ENCODE measurements at places on chromosomes 3 and 15.
A peak's percentile ranks its signal among the peaks of the same experiment; 100 is the strongest.

DNA sequence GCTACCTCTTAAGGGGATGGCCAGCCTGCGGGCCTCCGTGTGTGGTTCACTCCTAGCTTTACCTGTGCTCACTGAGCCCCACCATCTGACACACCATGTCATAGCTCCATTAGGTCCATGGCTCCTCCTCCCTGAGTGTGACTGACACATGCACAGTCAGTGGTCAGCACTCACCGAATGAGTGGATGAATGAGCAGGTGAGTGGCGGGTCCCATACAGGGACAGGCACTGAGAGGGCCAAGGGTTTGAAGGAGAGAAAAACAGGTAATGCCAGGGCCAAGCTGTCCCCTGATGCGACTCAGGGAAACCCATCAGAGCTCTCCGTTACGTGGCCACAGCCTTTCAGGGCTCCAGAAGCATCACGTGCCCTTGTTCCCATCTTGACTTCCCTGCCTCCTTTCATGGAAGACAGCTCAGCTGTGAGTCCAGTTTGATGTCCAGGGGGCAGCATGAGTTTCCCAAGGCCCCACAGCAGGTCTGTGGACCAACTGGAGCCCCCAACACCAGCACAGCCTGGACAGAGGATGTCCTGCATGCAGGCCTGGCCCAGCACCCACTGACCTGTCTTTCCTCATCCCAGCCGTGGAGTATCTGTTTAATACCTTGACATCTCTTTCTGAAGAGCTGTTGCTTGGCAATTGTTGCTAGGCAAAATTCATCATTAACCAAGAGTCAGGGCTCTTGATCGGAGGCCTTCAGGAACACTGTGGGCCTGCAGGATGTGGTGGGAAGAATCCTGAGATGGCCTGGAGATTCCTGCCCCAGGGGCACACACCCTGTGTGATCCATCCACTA, 84.4 kb downstream of the PLXNA1 start:
- no peak for DNase-seq

- no peak for DNase-seq
Observed at GRCh38 chr3:126538966-126539365, 15.0 kb downstream of the CHST13 start.

GRCh38 chr3:16883057-16883722, 1.6 kb upstream of the PLCL2 start:
- DNase-seq, result no peak

DNA sequence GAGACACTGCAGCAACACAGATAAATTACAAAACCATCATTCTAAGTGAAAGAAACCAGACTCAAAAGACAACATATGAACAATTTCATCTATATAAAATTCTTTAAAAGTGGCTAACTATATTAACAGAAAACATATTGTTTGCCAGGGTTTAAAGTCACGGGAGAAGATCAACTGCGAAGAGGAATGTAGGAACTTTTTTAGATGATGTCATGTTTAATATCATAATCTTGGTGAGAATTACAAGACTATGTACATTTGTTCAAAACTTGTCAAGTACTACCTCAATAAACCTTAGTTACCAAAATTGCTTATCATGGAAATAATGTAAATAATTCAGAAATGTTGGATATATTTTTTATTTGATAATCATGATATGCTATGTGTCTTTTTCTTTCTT, 395.1 kb upstream of the PLSCR5 start:
- DNase-seq, result no peak

DNA sequence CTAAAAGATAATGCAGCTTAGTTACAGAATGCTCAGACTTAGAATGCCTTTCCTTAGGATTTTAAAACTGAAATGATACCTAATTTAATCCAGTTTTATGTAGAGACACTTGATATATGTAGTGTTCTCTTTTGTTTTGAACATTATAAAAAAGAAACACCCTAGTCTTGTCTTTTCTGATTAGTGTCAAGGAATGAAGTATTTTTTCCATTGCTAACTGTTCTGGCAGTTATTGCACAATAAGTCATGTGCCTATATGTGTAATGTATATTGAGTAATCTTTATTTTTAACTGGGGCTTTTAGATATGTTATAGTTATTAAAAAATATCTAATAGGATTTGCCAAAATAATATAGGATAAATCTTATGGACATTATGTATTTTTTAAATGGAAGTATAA, 4.5 kb downstream of the ARL8B start:
- DNase-seq, result peak; percentile 4
